ENCODE measurements at places on chromosomes 1 and 21.
A peak's percentile ranks its signal among the peaks of the same experiment; 100 is the strongest.

DNA sequence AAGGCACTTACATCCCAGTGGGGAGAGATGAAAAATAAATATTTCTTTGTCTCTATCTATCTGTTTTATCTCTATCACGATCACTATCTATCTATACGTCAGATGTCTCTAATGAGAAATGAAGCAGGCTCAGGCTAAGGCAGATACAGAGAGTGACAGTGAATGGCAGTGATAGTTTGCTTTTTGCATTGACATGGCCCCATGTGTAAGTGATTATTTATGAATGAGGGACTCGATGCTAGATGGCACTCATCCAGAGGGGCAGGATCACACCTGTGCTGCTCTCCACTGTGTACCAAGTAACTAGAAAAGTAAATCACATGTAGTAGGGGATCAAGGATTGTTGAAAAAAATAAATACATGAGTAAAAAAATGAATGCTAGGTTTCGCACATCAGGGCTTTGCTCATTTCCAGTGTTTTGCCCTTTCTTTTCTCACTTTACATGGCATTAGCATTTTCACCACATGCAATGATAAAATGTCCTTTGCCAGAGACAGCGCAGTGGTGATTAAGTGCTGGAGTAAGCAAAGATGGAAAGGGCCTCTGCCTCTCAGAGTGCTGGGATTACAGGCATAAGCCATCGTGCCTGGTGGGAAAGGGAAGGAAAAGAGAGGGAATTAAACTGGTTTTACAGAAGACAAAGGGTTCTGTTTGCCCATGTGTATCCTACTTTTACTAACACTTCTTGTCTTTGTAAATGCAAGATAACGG lies 16.5 kb downstream of the TBX19 start:
- DNase-seq, result no peak

DNA sequence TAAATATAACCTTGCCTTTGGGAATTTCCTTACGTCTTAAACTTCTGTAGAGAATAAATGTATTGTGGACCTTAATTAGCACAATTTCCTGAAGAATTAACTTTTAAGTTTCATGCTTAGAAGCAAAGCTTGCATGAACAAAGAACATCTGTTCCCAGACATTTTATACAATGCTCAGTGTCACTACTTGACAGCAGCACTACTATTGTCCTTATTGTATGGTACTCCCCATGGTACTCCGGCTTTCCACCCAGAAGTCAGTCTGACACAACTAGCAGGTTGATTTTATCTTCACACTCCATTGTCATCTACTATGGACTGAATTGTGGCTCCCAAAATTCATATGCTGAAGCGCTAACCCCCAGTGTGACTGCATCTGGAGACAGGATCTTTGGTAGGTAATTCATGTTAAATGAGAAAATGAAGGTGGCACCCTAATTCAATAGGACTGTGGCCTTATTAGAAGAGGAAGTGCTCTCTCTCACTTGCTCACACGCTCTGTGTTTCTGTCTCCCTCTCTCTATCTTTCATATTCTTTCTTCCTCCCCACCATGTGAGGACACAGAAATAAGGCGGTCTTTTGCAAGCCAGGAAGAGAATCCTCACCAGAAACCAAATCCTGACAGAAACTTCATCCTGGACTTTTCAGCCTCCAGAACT lies 10.7 kb upstream of the OR2B11 start:
- DNase-seq, result no peak

DNA sequence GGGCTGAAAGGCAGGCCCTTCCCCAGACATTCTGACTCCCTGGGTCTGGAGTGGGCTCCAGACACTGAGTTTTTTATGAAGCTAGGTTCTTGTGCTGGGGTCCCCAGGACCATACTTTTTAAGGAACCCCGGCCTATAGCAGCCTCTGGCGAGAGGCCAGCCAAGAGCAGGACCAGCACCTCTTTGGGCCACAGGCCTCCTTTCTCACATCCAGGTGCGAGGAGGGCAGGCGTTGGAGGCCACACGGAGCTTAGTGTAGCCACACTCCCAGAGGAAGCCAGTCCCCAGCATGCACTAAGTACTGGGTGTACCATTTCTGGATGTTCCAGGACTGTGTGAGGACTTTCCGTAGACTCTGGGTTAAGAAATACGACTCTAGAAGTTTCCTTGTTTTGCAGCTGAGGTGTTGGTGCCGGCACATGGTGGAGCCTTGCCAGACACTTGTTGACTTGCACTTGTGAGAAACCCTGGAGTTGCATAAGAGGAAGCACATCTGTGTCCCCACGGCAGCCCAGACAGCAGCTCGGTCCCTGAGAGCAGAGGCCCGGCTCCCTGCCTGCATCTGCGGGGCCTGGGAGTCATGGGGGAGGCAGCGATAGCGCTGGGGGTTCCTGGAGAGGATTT lies 122.2 kb upstream of the VAMP3 start:
- peak; percentile 39 for DNase-seq

DNA sequence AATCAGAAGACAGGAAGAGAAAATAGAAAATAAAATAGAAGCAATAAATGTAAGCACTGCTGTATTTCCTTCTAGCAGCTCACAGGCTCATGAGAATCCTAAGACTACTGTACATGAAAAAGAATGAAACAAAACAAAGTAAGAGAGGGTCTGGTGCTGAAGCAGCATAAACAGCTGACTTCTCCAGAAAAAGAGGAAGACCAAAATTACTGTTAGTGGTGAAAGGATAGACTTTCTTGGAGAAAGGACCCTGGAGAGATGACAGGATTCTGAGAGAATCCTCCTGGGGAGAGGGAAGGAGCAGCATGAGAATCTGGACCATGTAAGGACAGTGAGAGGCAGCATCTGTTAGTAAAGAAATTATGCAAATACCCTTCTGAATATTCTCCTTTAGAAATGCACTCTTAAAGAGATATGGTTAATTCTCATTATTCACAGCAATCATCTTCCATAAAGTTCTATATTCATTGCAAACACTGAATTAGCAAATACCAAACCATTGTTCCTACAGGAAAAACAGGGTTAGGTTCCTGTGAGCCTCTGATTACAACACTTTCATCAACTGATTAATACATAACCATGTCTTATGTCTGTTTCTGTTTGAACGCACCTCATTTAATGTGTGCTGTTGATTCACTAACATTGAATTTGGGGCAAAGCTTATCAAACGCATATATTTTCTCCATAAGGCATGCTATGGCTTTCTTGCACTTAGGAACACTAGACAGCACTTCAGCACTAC lies 17.0 kb downstream of the SLC25A24 start:
- DNase-seq, result no peak

GRCh38 chr1:115771847-115772457 lies 3.4 kb upstream of the CASQ2 start:
- DNase-seq, result peak; percentile 74

GRCh38 chr1:60916199-60916598 lies 166.2 kb upstream of the NFIA start:
- DNase-seq, result no peak

GRCh38 chr1:182041615-182042014 lies 19.9 kb downstream of the ZNF648 start:
- DNase-seq, result peak; percentile 23

DNA sequence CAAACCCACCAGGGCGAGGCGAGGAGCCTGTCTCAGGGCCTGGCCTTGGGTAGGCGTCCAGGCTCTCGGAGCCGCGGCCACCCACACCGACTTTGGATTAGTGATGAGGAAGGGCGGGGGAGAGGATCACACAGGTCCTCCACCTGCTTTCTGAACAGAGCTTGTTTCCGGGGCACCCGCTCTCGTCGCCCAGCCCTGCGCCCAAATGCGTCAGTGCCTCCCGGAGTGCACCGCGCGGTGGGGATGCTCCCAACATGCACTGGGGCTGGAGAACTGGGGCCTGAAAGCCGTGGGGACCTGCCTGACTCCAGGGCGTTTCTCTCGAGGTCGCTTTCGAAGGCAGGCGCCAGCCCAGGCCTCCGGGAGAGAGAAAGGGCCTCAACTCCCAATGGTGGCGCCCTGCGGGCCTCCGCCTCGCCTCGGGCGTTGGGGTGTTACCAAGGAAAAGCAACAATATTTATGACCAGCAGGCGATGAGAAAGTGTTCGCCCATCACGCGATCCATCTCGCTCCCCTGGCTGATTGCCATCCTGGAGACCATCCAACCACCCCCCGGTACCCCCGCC lies 8.9 kb upstream of the LHX8 start:
- DNase-seq, result no peak

DNA sequence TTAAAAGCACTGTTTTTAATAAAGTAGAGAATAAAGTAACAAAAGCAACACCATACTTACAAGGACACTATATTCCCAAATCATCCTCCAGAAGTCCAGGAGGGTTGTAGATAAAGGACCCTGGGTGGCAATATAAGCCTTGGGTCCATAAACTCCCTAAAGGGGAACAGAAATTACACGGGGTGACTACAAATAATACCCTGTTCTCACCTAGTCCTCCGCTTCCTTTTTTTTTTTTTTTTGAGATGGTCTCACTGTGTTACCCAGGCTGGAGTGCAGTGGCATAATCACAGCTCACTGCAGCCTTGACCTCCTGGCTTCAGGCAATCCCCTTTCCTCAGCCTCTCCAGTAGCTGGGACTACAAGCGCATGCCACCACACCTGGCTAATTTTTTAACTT lies 13.1 kb downstream of the PTPN22 start:
- DNase-seq, result no peak

- no peak for DNase-seq
Measured at GRCh38 chr1:55831759-55832158, 616.6 kb upstream of the USP24 start.

DNA sequence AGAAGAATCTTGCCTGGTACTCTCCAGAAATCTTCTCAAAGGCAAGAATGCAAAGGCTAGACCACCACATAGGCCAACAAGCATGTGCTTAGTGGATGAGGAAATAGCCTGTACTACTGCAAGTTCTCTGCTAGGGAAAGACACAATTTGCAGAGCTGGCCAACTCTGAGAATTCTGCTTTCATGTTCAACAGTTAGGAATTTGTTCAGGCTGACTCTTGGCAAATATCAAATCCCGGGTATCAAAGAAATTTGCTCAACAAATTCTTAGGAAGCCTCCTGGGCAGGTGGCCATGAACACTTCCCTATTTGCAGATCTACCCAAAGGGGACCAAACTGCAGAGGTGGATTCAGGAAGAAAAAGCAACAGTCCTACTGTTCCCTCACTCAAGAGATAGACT lies 15.0 kb upstream of the H3-3A start:
- DNase-seq, result no peak

DNA sequence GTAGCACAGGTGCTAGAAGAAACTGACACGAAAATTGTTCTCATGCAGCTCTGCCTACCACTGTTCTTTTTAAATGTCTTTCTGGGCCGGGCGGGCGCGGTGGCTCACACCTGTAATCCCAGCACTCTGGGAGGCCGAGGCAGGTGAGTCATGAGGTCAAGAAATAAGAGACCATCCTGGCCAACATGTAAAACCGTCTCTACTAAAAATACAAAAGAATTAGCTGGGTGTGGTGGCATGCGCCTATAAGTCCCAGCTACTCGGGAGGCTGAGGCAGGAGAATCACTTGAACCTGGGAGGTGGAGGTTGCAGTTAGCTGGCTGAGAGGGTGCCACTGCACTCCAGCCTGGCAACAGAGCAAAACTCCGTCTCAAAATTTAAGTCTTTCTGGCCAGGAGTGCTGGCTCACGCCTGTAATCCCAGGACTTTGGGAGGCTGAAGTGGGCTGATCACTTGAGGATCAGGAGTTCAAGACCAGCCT lies 947 bp upstream of the RIT1 start:
- no peak for DNase-seq

- no peak for DNase-seq
Measured at GRCh38 chr1:91557039-91557690, 56.5 kb downstream of the CDC7 start.

DNA sequence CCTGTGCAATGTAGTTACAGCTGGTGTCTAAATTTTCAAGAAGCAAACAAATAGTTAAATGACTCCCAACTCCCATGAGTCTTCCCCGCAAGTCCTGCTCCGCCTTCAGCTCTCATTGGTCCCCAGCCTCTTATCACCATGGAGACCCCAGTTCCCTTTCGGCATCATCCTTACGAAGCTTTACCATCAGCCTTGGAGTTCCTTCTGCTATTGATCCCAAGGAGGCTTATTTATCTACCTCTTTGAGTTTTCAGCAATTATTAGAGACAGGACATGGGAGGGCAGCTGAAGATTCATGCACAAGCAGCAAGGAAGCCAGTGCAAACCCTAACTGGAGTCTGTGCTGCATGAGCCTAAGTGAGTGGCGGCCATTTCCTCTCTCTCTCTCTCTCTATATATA lies 12.3 kb downstream of the KCNA2 start:
- DNase-seq, result no peak

- DNase-seq, result no peak
Measured at GRCh38 chr21:44324854-44325107, 14.4 kb downstream of the CFAP410 start.

GRCh38 chr1:154847891-154848290 lies 22.2 kb downstream of the KCNN3 start:
- DNase-seq, result no peak

DNA sequence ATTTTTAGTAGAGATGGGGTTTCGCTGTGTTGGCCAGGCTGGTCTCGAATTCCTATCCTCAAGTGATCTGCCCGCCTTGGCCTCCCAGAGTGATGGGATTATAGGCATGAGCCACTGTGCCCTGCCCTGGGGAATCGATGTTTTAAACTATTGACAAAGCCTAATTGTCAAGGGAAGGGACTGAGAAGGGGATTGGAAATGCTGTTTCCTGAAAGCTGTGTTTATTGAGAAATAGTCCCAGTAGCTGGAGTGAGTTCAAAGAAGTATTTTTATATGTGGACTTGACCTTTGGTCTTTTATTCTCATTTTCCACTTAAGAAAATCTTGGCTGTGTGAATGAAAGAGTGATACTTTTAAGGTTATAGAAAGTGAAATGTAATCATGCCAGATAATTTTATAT lies 47.5 kb downstream of the KIF1B start:
- peak; percentile 16 for DNase-seq

GRCh38 chr1:217717959-217718358 lies 86.8 kb downstream of the SPATA17 start:
- DNase-seq, result no peak

DNA sequence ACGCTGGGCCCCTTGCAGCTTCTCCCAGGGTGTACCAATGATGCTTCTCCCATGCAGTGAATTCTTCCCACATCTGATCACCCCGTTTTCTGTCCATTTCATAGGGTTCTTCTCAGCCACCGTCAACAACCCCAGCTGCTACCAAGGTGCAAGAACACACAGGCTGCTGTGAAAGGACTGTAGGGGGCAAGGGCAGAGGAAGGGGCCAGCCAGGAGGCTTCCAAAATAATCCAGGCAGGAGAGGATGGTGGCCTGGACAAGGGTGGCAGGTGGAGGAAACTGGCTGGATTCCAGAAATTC lies 113.3 kb upstream of the WNT4 start:
- no peak for DNase-seq

All from right lung (tissue), 10 donors.